ENCODE measurements at places on chromosomes 3 and 15. TPM values are rescaled to one million over a fixed set of nuclear protein-coding genes. Genes with fewer than 3 reads are reported as not detected.

Gene CCR1
- total RNA-seq = 1.5 TPM

Gene STRIT1
- total RNA-seq = not detected

Gene CNTN4
- total RNA-seq = not detected

Gene CD276
- 148 TPM for total RNA-seq

Gene ADAMTS7
- total RNA-seq = 3.1 TPM

Gene BFSP2
- 0.69 TPM for total RNA-seq

Gene C3orf70
- total RNA-seq = 7.6 TPM

Gene MB21D2
- total RNA-seq = 1.4 TPM

Gene PARL
- 53.6 TPM for total RNA-seq

Gene ONECUT1
- 2.0 TPM for total RNA-seq

Gene CHST13
- total RNA-seq = not detected

Gene IL17RB
- not detected for total RNA-seq

Gene EEF1AKMT4
- total RNA-seq = 8.4 TPM

Gene PLXNA1
- total RNA-seq = 137 TPM

Gene FGD5
- total RNA-seq = not detected

Gene NCKIPSD
- total RNA-seq = 11.9 TPM

Gene RUVBL1
- total RNA-seq = 108 TPM

Gene VILL
- total RNA-seq = 5.5 TPM

Gene FBXW12
- not detected for total RNA-seq

Gene LRRC34
- 8.7 TPM for total RNA-seq

Gene KNG1
- total RNA-seq = not detected

Gene PAQR5
- total RNA-seq = not detected

Gene HCLS1
- not detected for total RNA-seq

Gene TTC23
- total RNA-seq = 28.3 TPM

Gene TAGLN3
- total RNA-seq = 0.31 TPM

Gene EOMES
- total RNA-seq = 5.0 TPM

Gene PEX5L
- 5.1 TPM for total RNA-seq

Gene PLA2G4D
- not detected for total RNA-seq

Gene IFRD2
- total RNA-seq = 106 TPM

Gene LXN
- total RNA-seq = 26.5 TPM

Gene TF
- total RNA-seq = 0.36 TPM

Gene CHRM5
- not detected for total RNA-seq

Gene TUSC7
- total RNA-seq = not detected

Gene FRMD5
- 14.7 TPM for total RNA-seq

Gene RARRES1
- total RNA-seq = 0.62 TPM

Gene FANCD2OS
- not detected for total RNA-seq

Gene PATL2
- total RNA-seq = 4.5 TPM

Gene TMEM212
- total RNA-seq = not detected

Gene GPR176
- total RNA-seq = 12.7 TPM

Gene VIPR1
- total RNA-seq = not detected

Gene EIF4E3
- 1.7 TPM for total RNA-seq

Gene AGBL1
- total RNA-seq = 0.73 TPM

Gene SCN11A
- total RNA-seq = not detected

Gene PRRT3
- 1.7 TPM for total RNA-seq

Gene SCAANT1
- not detected for total RNA-seq

Measured in melanocyte of skin (primary cell).